Cardiac fibroblast (primary cell): ENCODE measurements at places on chromosomes 7 and 10.

GRCh38 chr7:143395187-143396149, 13.2 kb downstream of the EPHA1 start:
- no peak for DNase-seq

GRCh38 chr7:142146124-142146523, 34.6 kb downstream of the MGAM2 start:
- no peak for DNase-seq

DNA sequence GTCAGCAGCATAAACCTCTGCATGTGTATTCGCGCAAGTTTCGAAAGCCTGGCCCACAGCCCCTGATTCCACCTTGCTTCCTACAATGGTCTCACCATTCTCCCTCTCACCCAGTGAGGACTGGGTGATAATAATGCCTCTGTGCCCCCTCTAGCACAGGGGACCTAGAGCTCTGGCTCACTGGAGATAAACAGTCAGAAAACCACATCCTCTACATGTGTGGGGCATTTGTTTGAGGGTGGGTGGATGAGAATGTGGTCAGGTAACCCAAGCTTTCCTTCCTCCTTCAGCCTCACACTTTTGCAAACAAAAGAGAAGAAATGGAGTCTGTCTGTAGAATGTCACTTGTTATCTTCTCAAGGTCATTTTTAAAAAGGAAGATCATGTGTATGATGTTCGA, 373.5 kb downstream of the KCNMA1 start:
- DNase-seq: no peak

DNA sequence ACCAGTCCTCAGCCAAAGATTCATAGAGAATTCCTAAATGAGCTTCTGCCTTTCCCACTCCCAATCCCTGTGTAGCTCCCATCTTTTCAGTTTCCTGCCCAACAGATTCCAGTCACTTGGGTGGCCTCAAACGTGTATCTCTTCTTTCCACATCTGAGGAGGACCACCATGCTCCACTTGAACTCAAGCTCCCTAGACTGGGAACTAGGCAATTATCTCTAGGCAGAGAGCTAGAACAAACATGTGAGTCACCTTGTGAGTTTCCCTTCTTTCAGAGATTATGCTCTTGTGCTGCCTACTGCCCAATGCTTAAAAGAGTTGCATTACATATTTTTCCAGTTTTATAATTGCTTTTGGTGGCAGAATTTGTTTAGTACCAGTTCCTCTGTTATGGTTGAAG, 178.0 kb downstream of the MDFIC start:
- DNase-seq: peak; percentile 81

- peak; percentile 68 for DNase-seq
Measured at GRCh38 chr7:140079121-140079536, 16.4 kb upstream of the PARP12 start.

- DNase-seq: no peak
Measured at GRCh38 chr10:19119191-19119590, 70.6 kb downstream of the MALRD1 start.
